ENCODE measurements at places on chromosomes 3 and 15.

GRCh38 chr15:88385078-88385700 lies 82.0 kb downstream of the MRPL46 start:
- peak; percentile 5 for DNase-seq

DNA sequence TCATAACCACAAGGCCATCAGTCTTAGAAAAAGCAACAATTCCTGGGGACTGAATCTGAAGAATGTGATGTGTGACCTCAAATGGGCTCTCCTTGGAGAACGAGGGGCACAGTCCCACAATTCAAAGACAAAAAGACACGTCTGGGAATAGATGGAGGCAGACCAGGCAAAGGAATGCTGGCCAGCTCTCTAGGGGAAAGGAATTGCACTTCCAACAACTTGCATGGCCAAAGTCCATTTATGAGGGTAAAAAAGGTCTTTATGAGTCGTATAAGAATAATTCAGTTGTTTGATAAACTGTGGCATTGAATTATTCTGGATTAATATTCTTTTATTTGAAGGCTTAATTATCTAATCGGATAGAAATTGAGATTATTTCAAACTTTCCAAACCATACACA lies 180.5 kb upstream of the FEZF2 start:
- DNase-seq, result peak; percentile 26

GRCh38 chr15:27655056-27655455 lies 444.1 kb downstream of the OCA2 start:
- no peak for DNase-seq

DNA sequence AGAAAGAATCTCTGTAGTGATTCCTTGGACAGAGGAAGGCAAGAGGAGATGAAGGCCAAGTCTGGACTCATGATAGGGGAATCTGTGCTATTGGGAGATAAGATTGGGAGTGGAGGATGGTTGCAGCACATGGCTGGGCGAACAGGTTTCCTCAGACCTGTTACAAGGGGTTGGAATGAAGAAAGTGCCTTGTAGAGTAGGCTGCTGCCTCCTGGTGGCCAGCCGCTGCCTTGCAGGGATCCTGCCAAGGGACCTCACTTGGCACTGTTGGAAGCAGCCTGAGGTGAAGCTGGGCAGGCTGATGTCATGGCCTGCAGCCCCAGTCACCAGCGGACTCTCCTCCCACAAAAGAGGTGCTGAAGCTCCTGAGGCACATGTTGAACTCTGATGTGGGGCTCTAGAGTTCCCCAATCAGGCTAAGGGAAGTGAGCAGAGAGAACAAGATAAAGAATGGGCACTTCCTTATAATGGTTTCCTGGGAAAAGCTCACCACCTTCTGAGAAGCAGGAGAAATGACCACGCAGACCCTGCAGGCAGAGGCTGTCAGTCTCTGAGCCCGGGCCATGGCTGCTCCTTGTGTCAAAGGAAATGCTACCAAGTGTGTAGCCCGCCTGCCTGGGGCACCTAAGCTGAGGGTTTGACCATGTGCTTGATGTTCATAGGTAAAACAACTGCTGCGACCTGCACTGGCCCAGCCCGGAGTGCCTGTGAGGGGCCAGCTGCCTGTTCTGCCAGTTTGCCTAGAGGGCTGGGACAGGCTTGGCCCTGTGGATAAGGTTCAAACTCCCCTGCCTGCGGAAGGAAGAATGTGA lies 1.6 kb upstream of the TEX264 start:
- peak; percentile 67 for DNase-seq

- no peak for DNase-seq
Observed at GRCh38 chr3:101642441-101642840, 34.5 kb downstream of the ZBTB11 start.
